Hematopoietic multipotent progenitor cell (in vitro differentiated cells): ENCODE measurements at places on chromosomes 3 and 15.

- DNase-seq: no peak
Observed at GRCh38 chr15:37885651-37886050, 48.8 kb upstream of the TMCO5A start.

DNA sequence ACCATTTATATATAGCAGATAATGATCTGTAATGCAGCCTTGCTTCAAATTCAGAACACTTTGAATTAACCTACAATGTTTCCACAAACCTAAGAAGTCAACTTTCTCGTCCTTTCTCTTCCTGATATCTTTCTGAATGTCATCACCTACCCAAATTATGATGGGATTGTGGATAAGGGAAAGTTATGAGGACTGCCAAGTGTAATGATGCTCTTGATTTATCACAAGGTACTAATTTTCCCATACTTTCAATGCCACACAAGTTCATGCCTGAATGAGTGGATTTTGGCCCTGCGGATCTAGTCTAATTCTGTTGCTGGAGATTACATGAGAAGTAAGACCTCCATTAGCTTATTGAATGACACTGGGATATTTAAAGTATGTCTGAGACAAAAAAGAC, 82.6 kb upstream of the NANOGP8 start:
- DNase-seq: no peak

DNA sequence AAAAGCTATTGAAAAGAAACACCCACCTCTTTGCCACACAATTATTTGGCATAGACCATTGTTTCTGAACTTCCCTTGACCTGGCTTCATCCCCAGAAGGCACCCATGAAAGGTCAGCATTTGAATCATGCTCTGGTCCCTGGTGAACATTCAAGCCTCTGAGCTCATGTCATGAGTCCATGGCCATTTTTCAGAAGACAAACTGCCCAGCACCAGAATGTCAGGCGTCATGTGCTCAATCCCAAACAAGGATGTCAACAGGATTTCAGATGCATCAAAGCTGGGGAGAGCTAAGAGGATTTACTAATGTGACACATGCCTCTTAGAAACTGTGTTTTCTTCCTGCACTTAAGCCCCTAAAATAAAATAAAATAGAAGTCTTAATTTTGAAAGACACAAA, 41.3 kb downstream of the TMED3 start:
- no peak for DNase-seq

DNA sequence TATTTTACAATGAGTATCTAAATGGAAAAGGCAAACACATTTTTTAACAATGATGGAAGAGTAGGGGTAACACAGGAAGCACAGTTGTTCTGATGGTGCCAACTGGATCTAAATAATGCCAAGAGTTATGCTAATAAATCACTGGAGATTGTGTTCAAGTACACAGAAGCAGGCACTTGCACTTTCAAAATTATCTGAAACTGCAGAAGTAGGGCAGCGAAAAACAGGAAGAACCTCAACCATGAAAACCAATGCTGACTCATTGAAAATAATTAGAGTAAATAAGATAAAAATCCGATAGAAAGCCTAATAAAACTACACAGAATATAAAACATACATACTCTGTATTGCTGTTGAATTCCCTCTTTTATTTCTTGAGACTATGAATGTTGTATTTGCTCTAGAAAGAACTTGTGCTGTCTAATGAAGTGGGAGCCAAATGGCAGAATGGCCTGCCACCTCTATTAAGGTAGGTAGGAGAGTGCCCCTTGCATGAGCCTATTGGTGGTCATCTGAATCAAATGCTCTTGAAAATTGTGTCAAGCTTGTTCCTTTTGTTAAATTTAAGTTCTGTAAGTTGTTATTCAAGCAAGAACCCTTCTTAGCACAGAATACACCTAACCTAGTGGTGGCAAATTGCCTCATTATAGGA, 93.7 kb downstream of the ABI3BP start:
- DNase-seq: peak; percentile 73

DNA sequence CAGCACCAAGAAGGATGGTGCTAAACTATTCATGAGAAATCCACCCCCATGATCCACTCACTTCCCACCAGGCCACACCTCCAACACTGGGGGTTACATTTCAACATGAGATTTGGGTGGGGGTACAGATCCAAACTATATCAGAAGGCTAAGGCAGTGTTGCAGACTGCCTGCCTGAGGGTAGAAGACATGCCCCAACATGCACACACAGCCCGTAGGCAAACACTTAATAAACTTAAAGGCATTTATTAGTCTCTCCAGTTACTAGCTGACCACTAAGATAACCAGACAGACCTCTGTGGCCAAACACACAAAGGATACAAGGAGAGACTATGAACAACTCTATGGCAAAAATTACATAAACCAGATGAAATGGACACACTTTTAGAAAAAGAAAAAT, 10.2 kb downstream of the FAM162A start:
- DNase-seq: no peak

DNA sequence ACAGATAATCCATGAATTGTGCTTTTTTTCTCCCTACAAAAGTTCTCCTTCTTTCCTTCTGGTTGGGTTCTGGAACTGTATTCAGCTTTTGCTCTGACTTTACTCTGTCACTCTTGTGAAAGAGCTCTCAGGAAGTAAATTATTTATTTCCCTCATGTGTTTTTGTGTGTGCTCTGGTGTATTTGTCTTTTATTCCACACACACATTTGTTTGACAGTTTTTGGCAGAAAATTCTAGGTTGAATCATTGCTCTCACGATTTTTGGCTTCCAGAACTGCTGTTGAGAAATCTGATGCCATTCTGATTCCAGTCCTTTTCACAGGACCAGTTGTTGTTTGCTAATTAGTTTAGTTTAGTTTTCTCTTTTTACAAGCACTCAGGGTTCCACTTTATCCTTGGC, 172.8 kb downstream of the PLCH1 start:
- no peak for DNase-seq

DNA sequence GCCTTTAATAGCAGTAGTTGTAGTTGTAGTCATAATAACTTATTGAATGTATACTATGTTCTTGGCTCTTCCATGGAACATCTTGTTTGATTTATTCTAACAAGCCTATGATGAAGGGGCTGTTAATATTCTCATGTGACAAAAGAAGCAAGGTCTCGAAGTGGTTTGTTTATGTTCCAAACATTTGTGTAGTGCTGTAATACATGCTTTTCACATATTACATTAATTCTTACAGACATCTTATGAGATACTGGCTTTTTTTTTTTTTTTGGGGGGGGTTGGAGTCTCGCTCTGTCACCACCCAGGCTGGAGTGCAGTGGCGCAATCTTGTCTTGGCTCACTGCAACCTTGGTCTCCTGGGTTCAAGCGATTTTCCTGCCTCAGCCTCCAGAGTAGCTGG, 252.3 kb downstream of the PTPRG start:
- no peak for DNase-seq

GRCh38 chr15:72889545-72889944, 106.0 kb upstream of the ADPGK start:
- DNase-seq: no peak

DNA sequence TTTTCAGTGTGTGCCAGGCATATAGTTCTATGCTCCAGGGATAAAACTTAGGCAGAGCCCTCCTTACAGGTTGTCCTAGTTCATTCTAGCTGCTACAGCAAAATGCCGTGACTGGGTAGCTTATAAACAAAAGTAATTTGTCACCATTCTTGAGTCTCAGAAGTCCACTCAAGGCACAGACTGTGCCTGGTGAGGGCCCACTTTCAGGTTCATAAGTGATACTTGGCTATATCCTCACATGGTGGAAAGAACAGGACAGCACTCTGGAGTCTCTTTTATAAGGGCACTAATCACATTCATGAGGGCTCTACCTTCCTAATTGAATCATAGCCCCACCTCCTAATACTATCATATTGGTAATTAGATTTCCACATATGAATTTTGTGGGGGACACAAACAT, 80.1 kb downstream of the SPRED1 start:
- no peak for DNase-seq

- peak; percentile 24 for DNase-seq
Observed at GRCh38 chr3:67018105-67018788, 20.1 kb downstream of the KBTBD8 start.

- DNase-seq: no peak
Observed at GRCh38 chr3:141767066-141767465, 3.9 kb downstream of the GRK7 start.

DNA sequence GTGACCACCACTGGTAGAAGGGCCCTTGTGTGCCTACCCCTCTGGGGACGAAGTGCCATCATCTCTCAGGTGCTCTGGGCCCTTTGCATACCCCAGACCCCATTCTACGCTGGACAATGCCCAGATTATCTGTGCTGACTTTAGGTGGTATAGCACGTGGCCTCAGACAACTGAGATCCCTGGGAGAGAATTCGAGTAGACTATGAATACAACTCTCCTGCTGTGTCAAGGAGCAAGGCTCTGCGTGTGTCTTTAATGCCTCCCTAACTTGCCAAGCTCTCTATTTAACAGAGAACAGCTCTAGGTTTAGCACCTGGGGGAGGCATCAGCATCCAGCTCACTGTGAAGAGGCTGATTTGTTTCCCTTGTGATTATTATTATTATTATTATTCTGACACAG, 29.1 kb downstream of the FAM3D start:
- DNase-seq: no peak

DNA sequence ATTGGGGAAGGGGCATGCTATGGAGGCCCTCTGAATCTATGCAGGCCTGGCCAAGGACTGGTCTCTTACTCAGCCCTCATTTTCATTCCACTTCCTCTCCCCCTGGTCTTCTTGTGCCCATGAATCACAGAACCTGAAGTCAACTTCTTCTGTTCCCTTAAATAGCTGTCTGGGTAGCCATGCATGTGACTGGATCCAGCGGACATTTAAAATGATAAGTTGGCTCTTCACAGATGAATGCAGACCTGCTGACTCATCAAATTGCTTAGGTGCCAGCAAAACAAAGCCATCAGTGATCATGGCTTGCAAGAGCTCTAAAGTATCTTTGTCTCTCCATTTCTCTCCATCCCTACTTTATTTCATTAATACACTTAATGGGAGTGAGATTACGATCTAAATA, 90.1 kb upstream of the CADPS start:
- DNase-seq: no peak

GRCh38 chr3:113147681-113148261, 63.6 kb upstream of the BOC start:
- no peak for DNase-seq

- DNase-seq: no peak
Observed at GRCh38 chr3:159763011-159763601, 225.5 kb upstream of the IL12A start.

GRCh38 chr3:177602601-177603147, 405.4 kb upstream of the TBL1XR1 start:
- DNase-seq: peak; percentile 51

DNA sequence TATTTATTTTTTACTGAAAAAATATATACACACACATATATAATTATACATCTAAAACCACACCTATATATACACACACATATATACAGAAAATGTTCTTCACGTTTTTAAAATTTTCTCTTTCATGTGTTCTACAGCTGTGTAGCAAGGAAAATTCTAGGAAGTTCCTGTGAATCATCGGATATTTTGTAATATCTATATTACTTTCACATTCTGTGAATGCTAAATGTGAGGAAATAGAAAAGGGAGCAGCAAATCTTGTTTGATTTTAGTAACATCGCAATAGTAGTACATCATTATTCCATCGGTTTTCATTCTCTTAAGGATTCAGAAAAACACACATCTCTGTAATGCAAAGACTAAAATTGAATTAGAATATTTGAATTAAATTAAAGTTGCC, 836.8 kb upstream of the NECTIN3 start:
- no peak for DNase-seq

GRCh38 chr3:152256851-152257562, 11.7 kb upstream of the MBNL1 start:
- no peak for DNase-seq

GRCh38 chr3:144189044-144189443, 217.4 kb downstream of the DIPK2A start:
- DNase-seq: no peak

DNA sequence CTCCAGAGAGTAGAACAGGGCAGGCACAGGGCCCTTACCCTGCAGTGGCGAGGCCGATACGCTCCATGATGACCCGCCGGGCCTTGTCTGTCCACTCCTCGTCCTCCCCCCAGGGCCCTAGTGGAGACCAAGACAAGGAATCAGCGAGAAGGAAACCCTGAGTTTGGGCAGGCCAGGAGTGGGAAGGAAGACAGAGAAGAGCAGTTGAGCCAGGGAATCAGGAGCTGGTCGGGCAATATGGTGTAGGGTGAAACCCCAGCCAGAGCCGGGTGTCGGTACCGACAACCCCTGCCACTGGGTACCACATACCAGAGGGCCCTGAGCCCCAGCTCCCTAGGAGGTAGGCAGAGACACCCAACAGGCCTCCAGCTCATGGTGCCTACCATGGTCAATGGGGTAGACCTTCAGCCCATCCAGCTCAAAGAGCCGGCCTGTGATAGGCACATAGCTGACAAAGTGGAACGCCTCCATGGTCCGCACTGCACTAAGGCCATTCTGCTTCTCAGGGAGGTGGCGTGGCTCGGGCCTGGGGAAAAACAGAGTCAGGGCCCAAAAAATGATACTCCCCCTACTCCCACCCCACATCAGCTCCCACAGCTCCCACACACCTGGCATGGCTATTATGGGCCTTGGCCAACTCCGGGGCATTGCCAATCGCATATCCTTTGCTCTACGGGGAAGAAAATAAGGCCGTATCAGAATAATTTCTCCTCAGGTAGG, 38.0 kb downstream of the SEMA3G start:
- no peak for DNase-seq

DNA sequence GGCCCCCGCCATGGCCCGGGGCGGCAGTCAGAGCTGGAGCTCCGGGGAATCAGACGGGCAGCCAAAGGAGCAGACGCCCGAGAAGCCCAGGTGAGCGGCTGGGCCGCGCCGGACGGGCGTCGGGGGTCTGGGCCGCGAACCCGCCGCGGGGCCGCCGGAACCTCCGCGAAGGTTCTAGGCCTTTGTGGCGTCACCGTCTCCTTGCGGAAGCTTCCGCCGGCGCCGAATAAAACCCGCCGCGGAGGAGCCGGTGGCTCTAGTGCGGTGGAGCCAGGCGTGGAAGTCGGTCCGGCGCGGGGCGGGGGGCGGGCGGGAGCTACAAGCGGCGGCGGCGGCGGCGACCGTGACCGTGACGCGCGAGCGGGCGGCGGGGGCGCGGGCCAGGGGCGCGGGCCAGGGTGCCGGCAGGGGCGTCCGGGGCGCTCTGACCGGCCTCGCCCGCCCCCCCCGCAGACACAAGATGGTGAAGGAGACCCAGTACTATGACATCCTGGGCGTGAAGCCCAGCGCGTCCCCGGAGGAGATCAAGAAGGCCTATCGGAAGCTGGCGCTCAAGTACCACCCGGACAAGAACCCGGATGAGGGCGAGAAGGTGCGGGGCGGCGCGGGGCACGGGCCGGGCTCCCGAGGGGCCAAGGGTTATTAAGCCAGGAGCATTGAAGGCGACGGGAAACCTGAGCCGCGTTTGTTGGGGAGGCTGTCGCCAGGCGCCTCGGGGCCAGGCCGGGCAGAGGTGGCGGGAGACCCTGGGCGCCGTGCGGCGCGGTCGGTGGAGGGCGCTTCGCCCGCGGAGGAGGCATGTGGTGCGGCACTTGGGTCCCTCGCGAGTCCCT, at the start of gene DNAJA4:
TSS of gene DNAJA4 (plus strand) at position 259 of the 833 bp plus-strand sequence. CDS start at position 461, 202 bp downstream.
- DNase-seq: peak; percentile 70

GRCh38 chr3:124748560-124749198, 18.4 kb downstream of the UMPS start:
- no peak for DNase-seq

- DNase-seq: no peak
Observed at GRCh38 chr3:46858456-46858855, 4.8 kb downstream of the MYL3 start.

GRCh38 chr15:68565234-68565633, 13.6 kb upstream of the CORO2B start:
- no peak for DNase-seq
